Left forelimb (tissue), 1 donor: ENCODE measurements at places on chromosomes 2 and 18.

GRCh38 chr18:78610179-78610578, 369.4 kb upstream of the SALL3 start:
- no peak for DNase-seq

GRCh38 chr2:102291319-102292075, 19.9 kb upstream of the IL1RL1 start:
- no peak for DNase-seq

- no peak for DNase-seq
Observed at GRCh38 chr18:25597476-25597875, 245.5 kb upstream of the ZNF521 start.

GRCh38 chr2:190182071-190182524, 119.6 kb upstream of the MSTN start:
- no peak for DNase-seq

DNA sequence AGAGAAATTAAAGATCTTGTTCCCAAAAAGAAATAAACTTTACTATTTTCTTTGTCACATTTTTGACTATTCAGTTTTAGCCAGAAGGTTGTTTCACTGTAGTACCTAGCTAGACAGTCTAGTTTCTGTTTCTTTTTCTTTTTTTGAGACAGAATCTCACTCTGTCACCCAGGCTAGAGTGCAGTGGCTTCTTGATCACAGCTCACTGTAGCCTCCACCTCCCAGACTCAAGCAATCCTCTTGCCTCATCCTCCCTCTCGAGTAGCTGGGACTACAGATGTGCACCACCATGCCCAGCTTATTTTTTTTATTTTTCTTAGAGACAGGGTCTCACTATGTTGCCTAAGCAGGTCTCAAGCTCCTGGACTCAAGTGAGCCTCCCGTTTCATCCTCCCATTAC, 2.2 kb downstream of the RBM45 start:
- no peak for DNase-seq

- no peak for DNase-seq
Observed at GRCh38 chr18:62944454-62944853, 229.1 kb downstream of the PHLPP1 start.

DNA sequence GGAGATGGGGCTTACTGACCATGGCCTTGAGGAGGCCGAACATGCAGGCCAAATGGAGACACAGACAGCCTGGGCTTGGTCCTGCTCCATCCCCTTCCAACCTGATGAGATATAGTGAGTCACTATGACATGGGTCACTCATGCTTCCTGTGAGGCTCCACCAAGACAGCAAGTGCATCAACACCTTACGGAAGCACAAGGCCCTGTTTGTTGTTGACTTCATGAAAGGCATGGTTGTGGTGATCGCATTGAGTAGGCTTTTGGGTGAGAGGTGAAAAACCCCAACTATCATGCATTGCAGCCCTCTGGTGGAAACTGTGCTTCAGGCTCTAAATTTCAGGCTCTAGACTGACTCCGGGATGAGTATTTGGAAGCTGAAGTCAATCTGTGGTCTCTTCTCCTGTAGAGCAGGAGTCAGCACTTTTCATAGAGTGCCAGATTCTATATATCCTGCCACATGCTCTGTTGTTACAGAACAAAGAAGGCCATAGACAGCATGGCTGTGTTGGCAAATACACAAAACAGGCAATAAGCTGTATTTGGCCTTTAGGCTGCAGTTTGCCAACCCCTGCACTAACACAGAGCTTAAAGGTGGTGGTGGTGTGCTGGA, 10.1 kb downstream of the IL37 start:
- no peak for DNase-seq

GRCh38 chr2:51844596-51844995, 812.7 kb upstream of the NRXN1 start:
- no peak for DNase-seq

- DNase-seq, result no peak
Observed at GRCh38 chr2:18167871-18168270, 289.4 kb downstream of the KCNS3 start.

DNA sequence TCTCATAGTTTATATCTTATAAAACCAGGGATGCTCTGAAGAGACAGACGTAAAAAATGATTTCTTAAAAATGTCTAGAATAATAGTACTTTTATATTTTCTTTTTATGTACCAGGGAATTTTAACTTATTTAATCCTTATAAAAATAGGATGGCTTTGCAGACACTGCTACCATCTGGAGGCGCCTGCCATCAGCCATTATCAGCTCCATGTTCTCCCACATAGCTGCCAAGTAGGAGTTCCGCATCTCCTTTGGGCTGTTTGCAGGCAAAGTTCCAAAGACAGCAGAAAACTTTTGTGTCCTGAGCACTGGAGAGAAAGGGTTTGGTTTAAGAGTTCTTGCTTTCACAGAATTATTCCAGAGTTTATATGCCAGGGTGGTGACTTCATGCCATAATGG, 69.2 kb downstream of the MTX2 start:
- no peak for DNase-seq

- DNase-seq, result no peak
Observed at GRCh38 chr2:218482651-218483050, 63.7 kb downstream of the VIL1 start.

- no peak for DNase-seq
Observed at GRCh38 chr18:22221350-22221749, 52.0 kb downstream of the GATA6 start.

DNA sequence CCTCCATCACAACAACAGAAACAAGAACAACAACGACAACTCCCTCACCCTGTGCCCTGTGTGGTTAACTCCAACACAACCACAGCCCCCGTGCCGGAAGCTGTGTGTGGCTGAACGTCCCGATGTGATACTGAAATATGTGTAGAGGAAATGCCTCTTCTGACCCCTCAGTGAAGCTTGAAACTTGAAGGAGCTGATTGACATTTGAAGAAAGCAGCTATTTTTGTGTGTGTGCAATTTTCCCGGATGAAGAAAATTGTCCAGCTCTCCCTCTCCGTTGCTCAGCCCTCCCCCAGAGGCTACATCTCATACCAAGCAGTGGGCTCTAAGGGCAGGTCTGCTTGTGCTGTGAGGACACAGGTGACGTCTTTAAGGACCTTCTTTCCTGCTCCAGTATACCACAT, 173.8 kb downstream of the ICOS start:
- no peak for DNase-seq

GRCh38 chr2:68689553-68690537, 44.8 kb upstream of the ARHGAP25 start:
- DNase-seq, result no peak
